Esophagus muscularis mucosa (tissue), 4 donors: ENCODE measurements at places on chromosomes 7 and 10. TPM values are rescaled to one million over a fixed set of nuclear protein-coding genes. Genes with fewer than 3 reads are reported as not detected.

DNA sequence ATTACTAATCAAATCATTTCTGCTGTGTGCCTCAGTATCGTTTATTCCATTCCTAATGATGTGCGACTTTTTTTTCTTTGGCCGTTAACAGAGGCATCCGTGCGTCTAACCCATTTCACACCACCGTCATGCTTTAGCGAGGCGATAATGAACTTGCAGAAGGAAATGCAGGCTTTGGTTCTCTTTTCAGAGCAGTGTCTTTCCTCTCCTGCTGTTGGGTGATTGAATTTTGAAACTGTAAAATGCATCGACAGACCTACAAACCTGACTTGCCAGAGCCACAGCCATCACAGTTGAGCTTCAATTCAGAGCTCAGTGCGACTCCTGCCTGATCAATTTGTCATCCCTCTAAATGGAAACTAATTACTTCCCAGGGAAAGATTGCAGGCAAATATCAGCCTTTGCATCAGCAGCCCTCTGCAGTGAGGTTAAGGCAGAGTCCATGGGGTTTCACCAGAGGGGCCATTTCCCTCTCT is 486.0 kb upstream of the GALNT17 start:
- H3K4me1 ChIP-seq, result no peaks in the 10 kb centered on the region
- H3K27ac ChIP-seq, result no peak overlapping the region
- H3K27me3 ChIP-seq, result no peaks in the 10 kb centered on the region
- DNase-seq, result no peak
- no peaks in the 10 kb centered on the region for H3K36me3 ChIP-seq

- H3K27me3 ChIP-seq, result peaks cover 38% of the 10 kb centered on the region
- no peaks in the 10 kb centered on the region for H3K4me1 ChIP-seq
- H3K27ac ChIP-seq, result no peak overlapping the region
- no peak overlapping the region for H3K4me3 ChIP-seq
Observed at GRCh38 chr10:131048606-131049005, 262.9 kb downstream of the TCERG1L start.

DNA sequence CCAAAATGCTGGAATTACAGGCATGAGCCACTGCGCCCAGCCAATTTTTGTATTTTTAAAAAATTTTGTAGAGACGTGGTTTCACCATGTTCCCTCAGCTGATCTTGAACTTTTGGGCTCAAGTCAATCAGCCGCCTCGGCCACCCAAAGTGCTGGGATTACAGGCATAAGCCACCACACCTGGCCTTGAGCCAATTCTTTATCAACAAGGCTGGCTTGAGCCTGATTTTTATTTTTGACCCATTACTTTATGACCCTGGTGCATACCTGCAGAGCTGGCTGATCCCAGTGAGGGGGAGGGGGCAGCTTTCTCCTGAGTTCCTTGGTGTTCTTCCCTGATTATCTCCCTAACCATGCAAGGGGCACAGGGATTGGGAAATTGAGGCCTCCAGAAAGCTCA is 15.8 kb upstream of the CPA1 start:
- no peak overlapping the region for H3K4me3 ChIP-seq
- H3K4me1 ChIP-seq, result no peaks in the 10 kb centered on the region
- H3K36me3 ChIP-seq, result no peaks in the 10 kb centered on the region
- no peak for DNase-seq
- H3K27me3 ChIP-seq, result no peaks in the 10 kb centered on the region

DNA sequence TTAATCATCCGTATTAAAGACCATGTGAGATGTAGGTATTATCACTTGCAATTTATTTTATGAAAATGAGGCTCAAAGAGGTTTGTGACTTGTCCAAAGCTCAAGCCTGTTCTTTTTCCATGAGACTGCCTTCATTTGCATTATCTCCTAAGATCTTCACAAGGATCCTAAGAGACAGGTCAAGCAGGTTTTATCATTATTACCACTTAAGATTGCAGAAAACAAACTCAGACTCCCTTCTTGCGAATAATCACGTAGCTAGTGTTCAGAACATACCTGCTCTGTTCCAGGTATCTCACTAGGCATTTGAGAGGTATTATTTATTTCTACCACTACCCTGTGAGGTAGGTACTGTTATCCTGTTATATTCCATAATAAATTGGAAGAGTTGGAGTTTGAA is 64.8 kb downstream of the ZNRF2 start:
- peaks cover 55% of the 10 kb centered on the region for H3K4me1 ChIP-seq
- DNase-seq, result no peak
- no peaks in the 10 kb centered on the region for H3K36me3 ChIP-seq

DNA sequence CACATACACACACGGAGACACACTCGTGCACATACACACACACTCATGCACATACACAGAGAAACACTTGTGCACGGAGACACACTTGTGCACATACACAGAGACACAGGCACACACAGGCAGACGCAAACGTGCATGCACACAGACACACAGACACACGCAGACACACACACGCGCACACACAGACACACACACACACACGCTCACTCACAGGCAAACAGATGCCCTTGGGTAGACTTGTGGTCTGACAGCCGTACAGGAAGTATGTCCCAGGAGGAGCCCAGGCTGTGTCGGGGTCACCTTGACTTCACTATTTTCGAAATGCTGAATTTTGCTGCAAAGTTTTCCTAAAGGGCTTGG is 538.0 kb downstream of the DNAJB6 start:
- H3K27ac ChIP-seq, result no peak overlapping the region
- DNase-seq, result no peak
- H3K36me3 ChIP-seq, result no peaks in the 10 kb centered on the region

GRCh38 chr10:33350041-33350440 is 15.6 kb upstream of the NRP1 start:
- H3K4me1 ChIP-seq, result no peaks in the 10 kb centered on the region
- DNase-seq, result no peak
- H3K27me3 ChIP-seq, result no peaks in the 10 kb centered on the region
- H3K36me3 ChIP-seq, result no peaks in the 10 kb centered on the region

DNA sequence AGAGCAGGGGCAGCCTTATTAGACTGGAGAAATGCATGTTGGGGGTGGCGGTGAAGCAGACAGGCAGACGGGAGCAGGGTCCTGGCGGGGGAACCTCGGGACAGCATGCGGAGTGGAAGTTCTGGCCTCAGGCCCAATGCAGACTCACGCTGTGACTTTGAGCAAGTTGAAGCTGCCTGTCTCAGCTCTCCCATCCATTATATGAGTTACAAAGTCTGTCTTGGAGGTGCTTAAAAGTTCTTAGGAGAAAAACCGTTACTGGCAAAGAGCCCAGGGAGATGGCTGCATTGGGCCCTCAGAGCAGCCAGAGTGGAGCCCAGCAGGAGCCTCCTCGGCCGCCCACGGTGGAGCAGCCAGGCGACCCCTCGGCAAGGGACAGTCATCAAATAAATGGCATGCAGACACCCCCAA is 509.5 kb downstream of the PLXNA4 start:
- H3K4me1 ChIP-seq, result peaks cover 35% of the 10 kb centered on the region
- H3K27ac ChIP-seq, result peak overlapping the region; percentile 88
- H3K27me3 ChIP-seq, result no peaks in the 10 kb centered on the region
- H3K4me3 ChIP-seq, result no peak overlapping the region

- peaks cover 6% of the 10 kb centered on the region for H3K4me1 ChIP-seq
- no peak overlapping the region for H3K4me3 ChIP-seq
- no peak overlapping the region for H3K27ac ChIP-seq
Observed at GRCh38 chr10:8312079-8312478, 257.6 kb downstream of the GATA3 start.

DNA sequence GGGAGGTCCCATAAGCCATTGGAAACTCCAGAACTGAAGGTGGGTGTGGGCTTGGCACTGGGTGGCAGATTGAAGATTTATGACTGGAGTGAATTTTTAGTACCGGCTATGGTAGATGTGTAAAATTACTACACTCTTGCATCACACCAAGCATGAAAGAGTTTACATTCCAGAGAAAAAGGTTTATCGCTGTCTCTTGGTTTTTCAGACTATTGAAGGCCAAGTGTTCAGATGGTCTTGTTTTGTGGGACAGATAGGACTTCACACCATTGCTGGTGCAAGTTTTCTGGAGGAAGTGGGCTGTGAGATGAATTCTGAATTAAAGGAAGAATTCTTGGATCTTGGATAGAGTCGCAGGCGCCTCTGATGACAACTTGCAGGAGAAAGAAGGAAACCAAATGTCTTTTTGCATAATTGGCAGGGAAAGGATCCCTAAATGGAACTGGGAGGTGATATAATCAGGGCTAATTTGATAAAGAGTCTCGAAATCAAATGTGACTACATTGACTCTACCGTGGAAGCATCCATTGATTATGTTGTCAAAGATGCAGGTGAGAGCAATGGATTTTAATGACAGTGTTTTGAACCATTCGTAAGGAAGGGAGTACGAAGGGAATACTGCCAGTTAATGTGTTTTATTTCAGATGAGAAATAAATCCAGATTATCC is 14.2 kb upstream of the NMT2 start:
- no peak for DNase-seq
- H3K4me3 ChIP-seq, result no peak overlapping the region
- H3K4me1 ChIP-seq, result no peaks in the 10 kb centered on the region

GRCh38 chr7:18859318-18859717 is 258.1 kb downstream of the TWIST1 start:
- no peak overlapping the region for H3K27ac ChIP-seq
- no peaks in the 10 kb centered on the region for H3K27me3 ChIP-seq
- no peaks in the 10 kb centered on the region for H3K36me3 ChIP-seq
- DNase-seq, result no peak
- H3K4me1 ChIP-seq, result peaks cover 4% of the 10 kb centered on the region

DNA sequence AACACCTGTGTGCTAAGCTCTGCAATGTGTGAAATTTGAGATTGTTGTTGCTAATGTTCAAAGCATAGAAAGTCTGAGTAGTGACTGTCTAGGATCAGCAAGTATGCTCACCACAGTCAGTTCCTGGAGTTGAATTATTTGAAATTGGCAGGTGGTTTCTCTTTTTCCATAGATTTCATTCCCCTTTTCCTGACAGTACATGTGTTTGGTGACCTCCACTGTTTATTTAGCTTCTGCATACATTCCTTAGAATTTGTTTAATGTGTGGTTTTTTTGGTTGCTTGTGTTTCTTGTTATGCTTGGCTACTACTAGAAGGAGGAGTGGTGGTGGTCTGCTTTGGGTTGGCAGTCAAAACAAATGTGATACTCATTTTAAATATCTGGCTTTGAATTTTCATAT is 52.3 kb downstream of the FOXP2 start:
- H3K4me1 ChIP-seq, result peaks cover 8% of the 10 kb centered on the region
- H3K36me3 ChIP-seq, result no peaks in the 10 kb centered on the region
- DNase-seq, result no peak
- H3K4me3 ChIP-seq, result no peak overlapping the region
- no peak overlapping the region for H3K27ac ChIP-seq
- H3K27me3 ChIP-seq, result no peaks in the 10 kb centered on the region

GRCh38 chr7:40244226-40244625 is 109.4 kb downstream of the SUGCT start:
- H3K4me1 ChIP-seq, result no peaks in the 10 kb centered on the region
- DNase-seq, result no peak
- H3K36me3 ChIP-seq, result no peaks in the 10 kb centered on the region

- H3K4me1 ChIP-seq, result no peaks in the 10 kb centered on the region
- H3K36me3 ChIP-seq, result no peaks in the 10 kb centered on the region
- DNase-seq, result no peak
- no peaks in the 10 kb centered on the region for H3K27me3 ChIP-seq
- H3K4me3 ChIP-seq, result no peak overlapping the region
Observed at GRCh38 chr10:98055841-98056516, 25.6 kb upstream of the CRTAC1 start.

GRCh38 chr7:149166630-149167352 is 19.5 kb downstream of the ZNF398 start:
- H3K36me3 ChIP-seq, result peaks cover 69% of the 10 kb centered on the region
- H3K27me3 ChIP-seq, result no peaks in the 10 kb centered on the region
- DNase-seq, result no peak
- H3K27ac ChIP-seq, result no peak overlapping the region
- H3K4me3 ChIP-seq, result no peak overlapping the region
- H3K4me1 ChIP-seq, result no peaks in the 10 kb centered on the region

DNA sequence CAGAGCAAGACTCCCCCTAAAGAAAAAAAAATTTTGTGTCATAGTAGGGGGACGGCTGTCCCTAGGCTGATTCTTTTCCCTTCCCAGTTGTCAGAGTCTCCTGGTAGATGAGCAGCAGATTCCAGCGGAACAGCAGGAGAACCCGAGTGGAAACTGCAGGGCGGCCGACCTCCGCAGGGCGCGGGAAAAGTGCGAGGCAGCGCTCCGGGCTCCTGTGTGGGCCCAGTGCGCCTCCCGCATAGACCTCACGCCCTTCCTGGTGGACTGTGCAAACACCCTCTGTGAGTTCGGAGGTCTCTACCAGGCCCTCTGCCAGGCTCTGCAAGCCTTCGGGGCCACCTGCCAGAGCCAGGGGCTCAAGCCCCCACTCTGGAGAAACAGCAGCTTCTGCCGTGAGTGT is 46.0 kb downstream of the ZAN start:
- DNase-seq, result no peak
- no peak overlapping the region for H3K27ac ChIP-seq
- H3K36me3 ChIP-seq, result no peaks in the 10 kb centered on the region
- H3K4me3 ChIP-seq, result no peak overlapping the region

DNA sequence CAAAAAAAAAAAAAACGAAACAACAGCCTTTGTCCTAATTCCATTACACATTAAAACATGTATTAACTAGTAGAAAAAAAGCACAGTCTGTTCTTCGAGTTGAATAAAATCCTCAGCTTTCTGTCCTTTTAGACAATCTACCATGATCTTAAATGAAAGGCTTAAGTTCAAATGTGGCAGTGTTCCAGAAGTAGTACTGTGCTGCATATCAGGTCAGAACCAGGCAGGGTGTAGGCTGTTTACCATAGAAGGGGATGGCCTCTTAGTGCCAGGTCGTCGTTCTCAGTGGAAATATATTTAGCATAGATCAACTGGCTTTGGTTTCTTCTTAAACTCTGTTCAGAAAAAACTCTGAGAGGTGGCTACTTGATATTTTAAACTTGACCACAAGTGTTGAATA is 612.0 kb downstream of the CNTNAP2 start:
- no peaks in the 10 kb centered on the region for H3K4me1 ChIP-seq
- no peaks in the 10 kb centered on the region for H3K27me3 ChIP-seq
- no peak for DNase-seq

DNA sequence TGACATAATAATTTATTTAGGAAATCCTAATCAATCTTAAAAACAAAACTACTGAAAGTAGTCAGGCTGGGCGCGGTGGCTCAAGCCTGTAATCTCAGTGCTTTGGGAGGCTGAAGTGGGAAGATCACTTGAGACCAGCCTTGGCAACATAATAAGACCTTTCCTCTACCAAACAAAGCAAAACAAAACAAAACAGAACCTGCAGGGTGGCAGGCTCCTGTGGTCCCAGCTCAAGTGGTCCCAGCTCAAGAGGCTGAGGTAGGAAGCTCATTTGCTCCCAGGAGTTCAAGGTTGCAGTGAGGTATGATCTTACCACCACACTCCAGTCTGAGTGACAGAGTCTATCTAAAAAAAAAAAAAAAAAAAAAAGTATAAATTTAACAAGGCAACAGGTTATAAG is 748.0 kb downstream of the CNTNAP2 start:
- H3K27me3 ChIP-seq, result no peaks in the 10 kb centered on the region
- no peak for DNase-seq
- H3K4me3 ChIP-seq, result no peak overlapping the region
- H3K27ac ChIP-seq, result no peak overlapping the region

The VGF gene
- total RNA-seq, result 0.23 TPM

The DOCK4 gene
- 18.1 TPM for total RNA-seq

The RAMP3 gene
- 112 TPM for total RNA-seq

The PEX1 gene
- total RNA-seq, result 12.9 TPM

The SH2D4B gene
- not detected for total RNA-seq

The NODAL gene
- total RNA-seq, result not detected

The GRID2IP gene
- not detected for total RNA-seq

The PRKCQ gene
- 4.6 TPM for total RNA-seq

The C7orf33 gene
- not detected for total RNA-seq

The HOXA6 gene
- total RNA-seq, result not detected

The SRRM3 gene
- 2.1 TPM for total RNA-seq

The MBL2 gene
- total RNA-seq, result not detected

The BMS1 gene
- 14.3 TPM for total RNA-seq

The LEP gene
- total RNA-seq, result not detected
